ENCODE measurements at places on chromosomes 3 and 15.

DNA sequence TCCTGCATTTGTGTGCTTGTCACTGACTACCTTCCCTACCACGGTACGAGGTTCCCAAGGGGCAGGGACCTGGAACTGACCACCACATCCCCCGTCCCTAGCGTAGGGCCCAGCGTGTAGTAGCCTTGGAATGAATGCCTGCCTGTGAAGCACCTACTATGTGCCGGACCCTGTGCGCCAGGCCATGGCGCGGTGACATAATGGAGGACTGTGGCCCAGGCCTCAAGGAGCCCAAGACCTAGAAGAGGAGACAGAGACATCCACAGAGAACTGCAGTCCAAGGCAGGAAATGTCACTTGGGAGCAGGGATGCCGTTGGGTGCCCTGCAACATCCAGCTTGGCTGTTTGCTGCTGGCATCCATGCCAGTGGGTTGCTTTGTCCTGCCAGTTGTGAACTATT, 71.9 kb upstream of the SLC6A6 start:
- DNase-seq: no peak

- no peak for DNase-seq
These were observed 188.7 kb upstream of the LINGO1 start for GRCh38 chr15:77821188-77821958.

DNA sequence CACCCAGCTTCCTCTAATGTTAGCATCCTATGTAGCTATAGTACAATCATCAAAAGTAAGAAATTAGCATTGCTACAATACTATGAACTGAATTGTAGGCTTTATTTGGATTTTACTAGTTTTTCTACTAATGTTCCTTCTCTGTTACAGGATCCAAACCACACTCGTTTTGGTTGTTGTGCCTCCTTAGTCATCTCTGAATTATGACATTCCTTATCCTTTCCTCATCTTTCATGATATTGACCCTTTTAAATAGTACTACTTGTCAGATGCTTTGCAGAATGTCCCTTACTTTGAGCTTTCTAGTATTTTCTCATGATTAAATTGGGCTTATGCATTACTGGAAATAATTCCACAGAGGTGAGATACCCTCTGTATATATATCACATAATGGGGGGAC, 265.4 kb downstream of the VPS13C start:
- DNase-seq: no peak

- no peak for DNase-seq
These were observed 49.9 kb downstream of the LINGO1 start for GRCh38 chr15:77582763-77583162.

DNA sequence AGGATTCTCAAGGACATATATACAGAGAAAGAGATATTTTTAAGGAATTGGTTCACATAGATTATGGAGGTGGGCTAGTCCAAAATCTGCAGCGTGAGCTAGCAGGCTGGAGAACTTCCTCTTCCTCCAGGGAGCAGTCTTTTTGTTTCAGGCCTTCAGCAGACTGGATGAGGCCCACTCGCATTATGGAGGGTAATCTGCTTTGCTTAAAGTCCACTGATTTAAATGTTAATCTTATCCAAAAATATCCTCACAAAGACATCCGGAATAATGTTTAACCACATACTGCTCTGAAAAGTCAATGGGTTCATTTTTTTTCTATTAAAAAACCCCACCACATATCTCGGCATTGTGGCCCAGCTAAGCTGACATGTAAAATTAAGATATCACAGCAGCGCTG, 22.2 kb upstream of the NRROS start:
- no peak for DNase-seq
